ENCODE measurements at places on chromosomes 12 and 14. TPM values are rescaled to one million over a fixed set of nuclear protein-coding genes. Genes with fewer than 3 reads are reported as not detected.

DNA sequence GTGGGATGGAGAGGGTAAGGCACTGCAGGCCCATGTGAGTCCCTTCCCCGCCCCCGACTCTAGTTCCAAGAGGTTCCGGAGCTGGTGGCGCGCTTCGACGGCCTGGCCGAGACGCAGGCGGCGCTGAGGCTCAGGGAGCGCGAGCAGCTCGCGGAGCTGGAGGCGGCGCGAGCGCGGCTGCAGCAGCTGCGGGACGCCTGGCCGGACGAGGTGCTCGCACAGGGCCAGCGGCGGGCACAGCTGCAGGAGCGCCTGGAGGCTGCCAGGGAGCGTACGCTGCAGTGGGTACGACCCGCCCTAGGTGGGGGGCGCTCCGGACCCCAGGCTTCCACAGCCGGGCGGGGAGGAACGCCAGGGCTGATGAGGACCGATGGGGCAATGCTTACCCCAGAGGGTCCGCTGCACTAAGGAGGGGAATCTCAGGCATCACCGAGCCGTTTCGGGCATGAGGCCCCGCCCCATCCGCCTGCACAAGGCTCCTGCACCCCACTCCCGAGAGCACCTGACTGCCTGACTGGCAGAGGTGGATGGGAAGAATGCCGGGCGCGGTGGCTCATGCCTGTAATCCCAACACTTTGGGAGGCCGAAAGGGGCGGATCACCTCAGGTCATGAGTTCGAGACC, 4.9 kb downstream of the CFAP73 start:
- no peak for DNase-seq
- H3K36me3 ChIP-seq, result peaks cover 30% of the 10 kb centered on the region
- H3K27me3 ChIP-seq, result peaks cover 8% of the 10 kb centered on the region
- no peak overlapping the region for H3K27ac ChIP-seq
- peak overlapping the region; percentile 24 for H3K4me3 ChIP-seq

DNA sequence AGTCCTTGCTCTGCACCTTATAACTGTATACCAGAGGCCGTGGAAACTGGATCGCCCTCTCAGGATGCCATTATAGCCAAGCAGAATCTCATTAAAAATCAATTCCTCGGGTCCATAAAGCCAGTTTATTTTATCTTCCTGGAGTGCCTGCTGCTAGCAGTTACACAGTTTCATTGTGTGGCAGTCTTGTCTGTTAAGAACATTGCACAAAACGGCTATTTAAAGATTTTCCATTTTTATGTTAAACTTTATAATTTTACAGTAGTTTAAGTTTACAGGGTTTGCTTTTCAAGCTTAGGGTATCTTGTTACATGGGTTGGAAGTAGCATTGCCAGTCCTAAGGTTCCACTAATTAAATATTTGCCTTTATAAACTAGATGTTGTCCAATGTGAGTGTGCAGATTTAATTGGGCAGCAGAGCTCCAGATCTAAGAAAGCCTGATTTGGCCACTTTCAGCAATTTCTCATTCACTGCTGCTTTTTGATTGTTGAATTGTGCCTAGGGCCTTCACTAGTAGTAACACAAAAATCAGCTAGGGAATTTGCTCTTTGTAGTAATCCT, 17.0 kb downstream of the TMEM30B start:
- no peaks in the 10 kb centered on the region for H3K4me1 ChIP-seq
- H3K27me3 ChIP-seq, result peaks cover 35% of the 10 kb centered on the region
- no peak overlapping the region for H3K4me3 ChIP-seq
- no peaks in the 10 kb centered on the region for H3K36me3 ChIP-seq

DNA sequence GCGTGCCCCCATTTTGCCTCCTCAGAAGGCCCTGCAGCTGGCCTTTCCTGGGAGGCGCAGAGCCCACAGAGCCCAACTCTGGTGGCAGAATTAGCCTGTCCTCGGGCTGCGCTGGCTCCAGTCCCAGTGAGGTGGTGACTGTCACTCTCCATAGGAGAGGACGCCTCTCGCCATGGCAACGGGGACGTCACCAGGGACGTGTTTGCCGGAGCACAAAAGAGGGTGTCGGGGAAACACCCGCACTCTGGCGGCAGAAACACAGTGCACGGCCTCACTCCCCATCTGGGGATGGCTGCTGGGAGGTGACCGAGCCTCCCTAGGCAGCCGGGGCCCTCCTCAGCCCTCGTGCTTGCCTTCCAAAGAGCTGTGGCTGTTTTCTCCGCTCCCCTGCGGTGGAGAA, 50.2 kb upstream of the NCOR2 start:
- H3K27ac ChIP-seq, result no peak overlapping the region
- H3K36me3 ChIP-seq, result no peaks in the 10 kb centered on the region
- peaks cover 6% of the 10 kb centered on the region for H3K27me3 ChIP-seq

GRCh38 chr14:95431199-95432143, 85.0 kb downstream of the SYNE3 start:
- no peak overlapping the region for H3K4me3 ChIP-seq
- H3K27ac ChIP-seq, result no peak overlapping the region
- no peak for DNase-seq
- H3K4me1 ChIP-seq, result peaks cover 3% of the 10 kb centered on the region
- H3K27me3 ChIP-seq, result no peaks in the 10 kb centered on the region
- peaks cover 89% of the 10 kb centered on the region for H3K36me3 ChIP-seq

KRT81 gene
- total RNA-seq, result not detected

CLMN gene
- 23.4 TPM for total RNA-seq

SLC2A13 gene
- 13.7 TPM for total RNA-seq
